Subcutaneous preadipocyte (primary cell): ENCODE measurements at places on chromosomes 4 and X. TPM values are rescaled to one million over a fixed set of nuclear protein-coding genes. Genes with fewer than 3 reads are reported as not detected.

SPRY1 gene
- 8.4 and 19.8 TPM in 2 replicates for total RNA-seq

RENBP gene
- total RNA-seq, result 3.7 TPM in 2 replicates

CRLF2 gene
- not detected in 2 replicates for total RNA-seq

AMELX gene
- not detected in 2 replicates for total RNA-seq

TLR2 gene
- 0.37 and 3.7 TPM in 2 replicates for total RNA-seq
